ENCODE measurements at places on chromosomes 1 and 21.

- DNase-seq = no peak
Measured at GRCh38 chr1:22253012-22253790, 110.3 kb upstream of the WNT4 start.

GRCh38 chr1:167095368-167095767, 1.5 kb downstream of the STYXL2 start:
- DNase-seq = no peak

- DNase-seq = no peak
Measured at GRCh38 chr1:111054656-111055055, 85.2 kb downstream of the DRAM2 start.

DNA sequence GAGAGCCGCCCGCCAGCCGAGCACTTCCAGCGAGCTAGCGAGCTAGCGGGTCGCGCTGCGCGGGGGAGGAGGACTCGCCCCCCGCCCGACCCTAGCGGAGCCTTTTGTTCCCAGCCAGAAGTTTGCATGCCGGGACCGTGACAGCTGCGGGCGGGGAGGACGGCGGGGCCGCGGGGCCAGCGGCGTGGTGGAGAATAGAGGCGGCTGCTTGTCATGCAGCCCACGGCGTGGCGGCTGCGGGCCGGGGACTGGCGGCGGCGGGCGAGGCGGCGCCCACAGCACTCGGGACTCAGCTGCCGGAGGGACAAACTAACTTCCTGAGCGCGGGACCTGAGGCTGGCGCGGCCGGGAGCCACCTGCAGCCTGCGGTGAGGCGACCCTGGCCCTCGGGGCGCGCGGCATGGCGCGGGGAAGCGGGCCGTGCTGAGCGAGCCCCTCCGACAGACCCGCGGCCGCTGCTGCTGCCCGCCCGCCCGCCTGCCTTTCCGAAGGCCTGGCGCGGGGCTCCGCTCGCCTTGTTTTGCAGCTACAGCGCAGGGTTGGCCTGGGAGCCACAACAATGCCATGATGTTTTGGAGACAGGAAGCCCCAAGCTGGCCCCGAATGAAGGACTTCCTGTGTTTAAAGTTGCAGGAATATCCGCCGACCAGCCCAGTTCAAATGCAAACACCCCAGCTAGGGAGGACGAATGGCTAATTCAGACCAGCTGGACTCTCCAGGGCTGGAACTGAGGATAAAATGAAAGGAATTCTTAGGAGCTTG, 82.2 kb upstream of the BMP8A start:
- no peak for DNase-seq

GRCh38 chr1:159719990-159720389, 5.6 kb upstream of the CRP start:
- DNase-seq = no peak

GRCh38 chr1:24954631-24955030, 24.6 kb upstream of the RUNX3 start:
- DNase-seq = no peak

GRCh38 chr1:89483010-89483756, 41.4 kb upstream of the LRRC8B start:
- DNase-seq = no peak

Measured in hypothalamus (tissue), 51 donors.